ENCODE measurements at places on chromosomes 7 and 10.

DNA sequence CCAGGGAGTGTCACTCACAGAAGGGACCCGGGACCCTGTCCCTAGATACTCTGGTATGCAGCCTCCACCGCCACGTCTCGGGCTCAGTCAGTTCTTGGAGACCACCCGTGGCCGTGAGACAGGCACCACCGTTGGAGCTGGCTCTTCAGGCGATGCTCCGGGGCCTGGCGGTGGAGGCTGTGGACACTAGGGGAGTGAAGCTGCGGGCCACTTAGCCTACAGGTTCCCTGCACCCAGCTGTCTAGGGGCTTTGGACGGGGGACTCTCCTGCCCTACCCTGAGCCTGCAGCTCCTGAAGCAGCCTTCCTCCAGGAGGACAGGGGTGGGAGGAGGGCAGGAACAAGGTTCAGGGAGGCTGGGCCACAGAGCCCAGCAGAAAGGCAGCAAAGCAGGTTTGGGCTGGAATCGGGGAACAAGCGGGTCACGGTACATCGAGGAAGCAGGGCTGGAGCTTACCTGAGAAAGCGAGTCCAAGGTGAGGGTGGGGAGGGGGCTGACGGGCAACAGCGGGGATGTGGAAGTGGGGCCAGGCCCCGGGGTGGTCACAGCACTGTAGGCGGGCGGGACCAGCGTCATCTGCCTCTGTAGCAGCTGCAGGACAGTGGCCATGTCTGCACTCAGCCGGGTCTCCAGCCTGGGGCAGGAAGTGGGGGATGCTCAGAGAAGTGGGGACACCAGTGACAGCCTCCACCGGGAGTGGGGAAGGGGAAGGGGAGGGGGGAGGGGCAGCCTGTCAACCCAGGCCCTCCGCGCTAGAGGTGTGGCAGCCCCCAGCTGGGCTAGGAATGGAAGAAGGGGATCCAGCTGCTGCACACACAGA, 31.5 kb downstream of the KCNH2 start:
- no peak for DNase-seq

DNA sequence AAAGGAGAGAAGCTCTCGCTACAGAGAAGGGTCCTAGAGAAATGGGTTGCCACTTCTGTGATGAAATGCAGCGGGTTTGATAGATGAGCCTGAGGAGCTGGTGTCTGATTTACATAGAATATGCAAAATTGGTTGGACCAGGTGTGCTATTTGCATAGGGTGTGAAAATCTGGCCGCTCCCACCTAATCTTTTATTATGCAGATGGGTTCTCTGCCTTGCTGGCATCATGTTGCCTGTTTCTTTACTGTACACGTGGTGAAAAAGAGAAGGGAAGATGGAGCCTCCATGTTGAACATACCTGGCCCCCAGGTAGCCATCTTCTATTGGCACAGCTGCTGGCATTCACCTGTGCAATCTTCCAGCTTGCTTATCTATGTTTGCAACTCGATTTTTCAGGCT, 212.2 kb downstream of the ANKRD7 start:
- DNase-seq: no peak

DNA sequence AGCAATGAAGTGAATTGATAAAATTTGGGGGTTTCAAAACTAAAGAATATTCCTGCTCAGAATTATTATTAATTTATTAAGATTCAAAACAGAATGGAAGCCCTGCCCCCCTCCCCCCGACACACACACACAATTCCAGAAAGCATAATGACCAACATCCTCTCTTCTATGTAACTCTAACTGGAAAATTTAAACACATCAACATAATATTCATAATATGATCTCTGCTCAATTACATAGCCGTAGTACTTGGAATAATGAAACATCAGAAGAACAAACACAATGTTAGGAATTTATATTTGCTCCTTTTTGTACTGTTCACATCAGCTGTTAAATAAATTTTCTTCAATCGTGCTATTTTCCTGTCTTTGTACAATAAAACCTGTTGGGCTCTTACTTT, 20.8 kb downstream of the PCLO start:
- DNase-seq: no peak

GRCh38 chr7:24444666-24445440, 128.4 kb upstream of the PALS2 start:
- peak; percentile 3 for DNase-seq

DNA sequence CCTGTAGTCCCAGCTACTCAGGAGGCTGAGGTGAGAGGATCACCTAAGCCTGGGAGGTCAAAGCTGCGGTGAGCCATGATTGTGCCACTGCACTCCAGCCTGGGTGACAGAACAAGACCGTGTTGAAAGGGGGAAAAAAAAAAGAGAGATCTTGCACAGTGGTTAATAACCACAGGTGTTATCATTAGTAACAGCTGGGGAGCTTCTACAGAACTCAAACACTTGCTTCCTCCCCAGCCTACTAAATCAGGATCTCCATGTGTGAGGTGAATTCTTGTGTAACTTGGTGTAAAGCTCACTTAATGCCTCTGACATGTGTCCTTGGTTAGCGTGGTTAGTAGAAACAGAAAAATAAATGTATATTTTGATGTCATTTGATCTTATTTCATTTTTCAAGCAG, 43.9 kb upstream of the BMS1 start:
- no peak for DNase-seq

- no peak for DNase-seq
These were observed 10.3 kb downstream of the PWWP2B start for GRCh38 chr10:132407243-132407746.

- DNase-seq: no peak
These were observed 13.6 kb downstream of the GNG11 start for GRCh38 chr7:93935102-93935501.

GRCh38 chr10:48519481-48520183, 85.2 kb downstream of the ARHGAP22 start:
- DNase-seq: no peak

DNA sequence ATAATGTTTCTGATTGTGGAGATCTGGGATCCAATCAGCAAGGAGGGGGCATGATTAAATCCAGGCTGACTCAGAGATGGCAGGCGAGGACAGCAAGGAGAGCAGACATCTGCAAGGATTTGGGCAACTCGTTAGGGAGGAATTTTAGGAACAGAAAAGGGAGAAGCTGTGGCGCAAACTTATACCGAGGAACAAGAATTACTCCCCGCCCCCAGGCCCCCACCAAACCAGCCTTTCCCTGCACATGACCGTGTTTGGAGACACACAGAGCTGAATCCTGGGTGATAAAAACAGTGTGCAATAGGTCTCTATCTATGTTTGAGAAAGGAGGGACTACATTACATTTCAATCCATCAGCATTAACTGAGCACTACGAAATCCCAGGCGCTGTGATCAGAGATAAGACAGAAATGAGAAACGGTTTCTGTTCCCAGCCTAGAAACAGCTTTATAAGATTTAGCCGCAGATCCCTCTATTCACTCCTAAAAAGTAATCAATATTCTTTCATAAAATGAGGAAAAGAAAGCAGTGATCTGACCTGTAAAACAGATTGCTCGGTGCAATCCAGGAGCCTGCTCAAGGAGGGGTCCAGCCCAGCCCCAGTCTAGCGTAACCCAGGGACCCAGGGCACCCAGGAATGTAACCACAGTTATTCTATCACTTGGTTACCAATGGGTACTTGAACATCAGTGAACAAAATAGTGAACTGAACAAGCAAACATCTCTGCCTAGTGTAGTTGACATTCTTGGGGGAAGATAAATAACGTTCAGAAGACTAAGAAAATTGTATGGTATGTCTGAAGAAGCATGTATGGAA, 37.2 kb upstream of the RAPGEF5 start:
- peak; percentile 25 for DNase-seq

- no peak for DNase-seq
These were observed 35.7 kb downstream of the PPP1R9A start for GRCh38 chr7:94943134-94943533.

DNA sequence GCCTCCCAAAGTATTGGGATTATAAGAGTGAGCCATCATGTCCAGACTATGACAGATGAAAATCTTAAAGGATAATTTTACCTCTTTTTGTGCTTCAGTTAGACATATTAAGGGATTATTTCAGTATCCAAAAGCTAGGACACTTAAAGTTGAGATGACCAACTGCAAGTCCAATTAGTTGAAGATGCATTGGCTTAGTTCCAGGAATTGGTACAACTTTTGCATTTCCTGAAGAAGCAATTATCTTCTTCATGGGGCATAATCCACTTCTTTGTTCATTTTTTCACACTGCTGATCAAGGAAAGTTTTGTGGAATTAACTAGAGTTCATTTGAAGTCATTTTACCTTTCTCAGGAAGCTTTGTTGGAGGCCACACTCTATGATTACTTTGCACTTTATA, 72.0 kb upstream of the HECW1 start:
- DNase-seq: no peak

GRCh38 chr10:35463878-35464277, 127.6 kb downstream of the CCNY start:
- DNase-seq: no peak

- DNase-seq: no peak
These were observed 13.5 kb upstream of the CACUL1 start for GRCh38 chr10:118768041-118768919.

DNA sequence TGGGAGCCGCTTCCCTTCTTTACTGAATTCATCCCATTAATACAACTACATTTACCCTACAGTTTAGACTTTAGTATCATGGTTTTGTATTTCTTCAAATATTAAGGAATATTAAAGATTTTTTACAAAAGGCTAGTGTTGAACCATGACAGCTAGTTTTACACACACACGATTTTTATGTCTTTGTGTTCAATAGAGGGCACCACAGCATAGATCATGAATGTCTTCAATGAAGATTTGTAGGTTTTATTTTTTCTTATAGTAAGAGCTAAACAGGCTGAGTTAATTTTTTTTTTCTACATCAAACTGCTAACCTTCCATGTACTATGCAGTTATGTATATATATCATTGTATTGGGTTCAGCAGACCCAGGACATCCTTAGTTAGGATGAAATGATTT, 76.9 kb downstream of the SNX10 start:
- no peak for DNase-seq

DNA sequence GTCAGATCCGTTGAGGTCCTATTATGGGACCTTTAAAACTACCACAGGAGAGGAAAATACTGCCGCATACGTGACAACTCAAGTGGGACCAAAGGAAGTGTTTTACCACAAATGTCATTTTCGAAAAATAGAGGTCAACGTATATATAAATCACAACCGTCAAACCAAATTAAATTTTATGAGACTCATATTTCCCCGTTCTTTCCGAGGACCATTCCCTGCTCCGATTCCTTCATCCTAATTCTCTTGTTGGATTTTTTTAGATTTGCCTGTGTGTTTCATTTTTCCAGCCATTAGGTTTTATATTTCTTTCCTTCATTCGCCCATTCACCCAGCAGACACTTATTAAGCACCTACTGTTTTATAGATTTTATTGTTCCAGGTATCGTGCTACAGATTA, 583.9 kb upstream of the FOXK1 start:
- DNase-seq: no peak

GRCh38 chr7:121428855-121429489, 32.9 kb upstream of the FAM3C start:
- DNase-seq: no peak

GRCh38 chr7:36984041-36984521, 259.8 kb upstream of the AOAH start:
- no peak for DNase-seq

DNA sequence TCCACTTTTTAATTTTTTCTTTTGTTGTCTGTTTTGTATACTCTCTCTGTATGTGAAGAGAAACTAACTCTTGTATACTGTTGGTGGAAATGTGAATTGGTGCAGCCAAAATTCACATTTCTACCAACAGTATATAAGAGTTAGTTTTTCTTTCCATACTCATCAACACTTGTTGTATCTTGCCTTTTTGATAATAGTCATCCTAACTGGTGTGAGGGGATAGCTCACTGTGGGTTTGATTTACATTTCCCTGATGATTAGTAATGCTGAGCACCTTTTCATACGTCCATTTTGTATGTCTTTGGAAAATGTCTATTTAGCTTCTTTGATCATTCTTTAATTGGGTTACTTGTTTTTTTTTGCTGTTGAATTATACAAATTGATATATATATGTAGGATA, 375.5 kb upstream of the IGFBP3 start:
- DNase-seq: no peak

DNA sequence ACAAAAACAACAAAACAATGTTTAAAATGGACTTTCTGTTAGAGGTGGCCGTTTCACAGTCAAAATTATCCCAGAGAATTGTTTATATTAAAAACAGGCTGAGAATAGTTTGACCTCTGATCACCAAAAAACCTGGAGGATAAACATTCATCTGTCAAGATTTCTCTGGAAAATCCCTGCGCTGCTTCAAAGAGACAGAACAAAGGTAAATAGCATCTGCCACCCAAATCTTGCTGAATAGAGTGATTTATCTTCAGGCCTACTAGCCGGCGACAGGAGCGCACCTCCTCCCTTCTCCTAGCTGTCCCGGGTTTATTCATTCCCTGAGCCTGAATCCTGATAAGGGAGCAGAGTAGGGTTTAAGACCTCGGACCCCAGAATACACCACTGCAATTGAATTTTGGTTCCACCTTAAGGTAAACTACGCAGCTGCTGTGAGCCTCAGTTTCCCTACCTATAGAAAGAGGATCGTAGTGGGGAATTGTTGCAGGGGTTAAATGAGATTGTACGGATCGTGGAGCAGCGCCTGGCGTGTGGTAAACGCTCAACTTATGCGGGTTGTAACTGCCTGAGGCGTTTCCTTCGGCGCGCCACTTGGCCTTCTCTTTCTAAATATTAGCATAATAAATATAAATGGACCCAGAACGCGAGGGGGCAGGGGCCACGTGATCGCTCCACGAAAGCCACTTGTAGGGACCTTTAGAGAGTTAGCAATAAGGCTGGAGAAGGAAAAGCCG, 498 bp upstream of the ST7 start:
- peak; percentile 60 for DNase-seq

GRCh38 chr10:75304741-75305390, 69.1 kb upstream of the COMTD1 start:
- no peak for DNase-seq

DNA sequence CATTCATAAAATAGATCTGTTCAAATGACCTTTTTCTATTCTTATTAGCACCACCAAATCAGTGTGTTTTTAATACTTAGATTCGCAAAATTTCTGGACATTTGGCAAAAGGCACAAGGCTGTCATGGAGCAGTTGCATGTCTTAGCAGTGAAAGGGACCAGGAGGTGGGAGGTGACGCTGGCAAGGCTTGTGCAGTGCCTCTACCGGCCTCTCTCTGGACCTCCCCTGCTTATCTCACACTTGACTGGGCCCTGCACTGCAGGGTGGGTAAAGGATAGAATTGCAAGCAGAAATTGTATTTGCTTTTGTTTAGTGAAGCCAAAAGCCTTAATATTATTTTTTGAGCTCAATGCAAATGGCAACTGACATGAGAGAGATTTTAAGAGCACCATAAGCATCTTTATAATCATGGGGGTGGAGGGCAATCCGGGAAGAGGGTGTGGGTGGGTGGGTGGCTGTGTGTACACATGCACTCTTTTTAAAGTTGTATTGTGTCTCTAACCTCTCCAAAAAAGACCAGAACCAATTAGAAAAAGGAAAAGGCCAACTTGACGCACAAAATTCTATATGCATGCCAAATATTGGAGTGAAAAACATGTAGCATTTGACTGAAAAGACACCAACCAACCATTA, 106.3 kb downstream of the WNT2 start:
- no peak for DNase-seq

DNA sequence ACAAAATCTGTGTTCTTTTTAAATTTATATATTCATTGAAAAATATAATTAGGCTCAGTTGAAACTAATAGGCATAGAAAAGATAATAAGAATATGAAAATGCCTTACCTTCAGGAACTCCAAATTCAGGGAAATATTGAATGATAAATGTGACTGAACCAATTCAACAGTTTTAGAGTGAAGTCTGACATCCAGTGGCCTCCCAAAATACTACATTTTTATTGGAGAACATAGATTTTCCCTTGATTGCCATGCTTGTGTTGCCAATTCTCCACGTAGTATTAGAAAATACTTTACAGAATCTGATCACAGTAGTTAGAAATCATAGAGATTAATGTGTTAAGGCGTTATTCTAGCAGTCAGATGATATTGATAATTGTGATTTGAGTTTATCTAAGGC, 1246.7 kb downstream of the GATA3 start:
- no peak for DNase-seq

All from anterior cingulate cortex (tissue), 58 donors.